Activated naive CD4-positive, alpha-beta T cell (primary cell): ENCODE measurements at places on chromosomes 3 and 15.

GRCh38 chr3:77370413-77370812 lies 330.5 kb downstream of the ROBO2 start:
- no peak for DNase-seq

DNA sequence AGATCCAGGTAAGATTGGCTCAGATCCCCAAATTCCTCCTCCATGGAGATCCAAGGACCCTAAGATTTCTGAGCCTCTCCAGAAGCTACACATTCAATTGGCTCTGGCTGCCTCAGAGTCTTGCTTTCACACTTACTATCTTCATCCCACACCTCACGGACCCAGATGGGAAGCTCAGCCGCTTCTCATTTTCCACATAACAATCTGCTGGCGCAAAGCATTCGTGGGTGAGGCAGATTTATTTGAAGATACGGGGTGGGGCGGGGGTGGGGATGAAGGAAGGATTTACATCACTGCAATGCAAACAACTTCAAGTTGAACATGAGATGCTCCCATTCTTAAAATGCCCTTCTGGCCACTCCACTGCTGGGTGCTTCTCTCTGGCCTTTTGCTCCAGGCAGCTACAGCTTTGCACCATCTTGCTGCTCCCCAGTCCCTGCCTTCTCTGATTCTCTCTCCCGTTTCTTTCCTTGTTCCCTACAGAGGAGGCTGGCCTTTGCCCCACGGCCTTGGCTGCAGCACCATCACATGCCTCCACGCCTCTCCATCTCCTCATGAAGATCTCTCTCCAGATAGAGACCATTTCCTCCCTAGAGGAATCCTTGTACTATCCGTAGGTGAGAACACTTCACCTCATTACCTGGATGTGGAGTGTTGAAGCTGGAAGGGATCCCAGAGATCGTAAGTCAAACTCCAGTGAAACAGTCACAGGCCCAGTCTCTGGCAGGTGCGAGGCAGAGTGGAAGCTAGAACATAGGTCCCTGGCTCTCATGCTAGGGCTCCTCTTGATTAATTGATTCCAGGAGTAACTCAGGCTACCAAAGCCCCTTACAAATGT lies 175.9 kb downstream of the RPLP1 start:
- no peak for DNase-seq

GRCh38 chr3:115616461-115616860 lies 6.8 kb upstream of the GAP43 start:
- DNase-seq = no peak

- DNase-seq = no peak
Measured at GRCh38 chr3:122392868-122393844, 9.2 kb downstream of the FAM162A start.

DNA sequence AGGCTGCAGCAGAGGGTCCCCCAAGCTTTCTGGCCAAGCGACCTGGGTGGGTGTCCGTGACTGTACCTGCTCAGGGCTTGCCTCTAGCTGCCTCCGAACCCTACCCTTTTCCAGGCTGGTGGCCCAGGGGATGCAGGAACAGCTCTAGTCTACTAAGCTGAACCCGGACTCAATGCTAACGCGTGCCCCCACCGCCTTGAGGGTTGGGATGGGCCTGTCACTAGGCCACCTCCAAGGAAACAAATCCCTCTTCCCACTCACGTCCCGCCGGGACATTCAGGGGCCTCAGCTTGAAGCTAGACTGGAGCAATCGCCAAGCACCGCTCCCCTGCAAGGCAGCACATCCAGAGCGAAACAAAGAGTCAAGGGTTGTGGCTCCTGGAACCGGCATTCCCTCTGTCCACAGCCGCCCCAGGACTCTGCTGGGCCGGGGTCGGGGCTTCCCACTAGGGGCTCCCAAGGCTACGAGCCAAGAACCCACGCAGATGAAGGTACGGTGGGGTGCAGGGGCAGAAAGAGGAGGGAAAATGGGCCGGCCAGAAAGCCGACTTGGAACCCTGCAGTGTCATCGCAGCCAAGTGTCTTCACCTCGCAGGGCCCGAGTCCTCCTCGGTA lies 2.9 kb downstream of the FBXL22 start:
- no peak for DNase-seq

GRCh38 chr3:119291062-119291700 lies 3.0 kb upstream of the ARHGAP31 start:
- no peak for DNase-seq

DNA sequence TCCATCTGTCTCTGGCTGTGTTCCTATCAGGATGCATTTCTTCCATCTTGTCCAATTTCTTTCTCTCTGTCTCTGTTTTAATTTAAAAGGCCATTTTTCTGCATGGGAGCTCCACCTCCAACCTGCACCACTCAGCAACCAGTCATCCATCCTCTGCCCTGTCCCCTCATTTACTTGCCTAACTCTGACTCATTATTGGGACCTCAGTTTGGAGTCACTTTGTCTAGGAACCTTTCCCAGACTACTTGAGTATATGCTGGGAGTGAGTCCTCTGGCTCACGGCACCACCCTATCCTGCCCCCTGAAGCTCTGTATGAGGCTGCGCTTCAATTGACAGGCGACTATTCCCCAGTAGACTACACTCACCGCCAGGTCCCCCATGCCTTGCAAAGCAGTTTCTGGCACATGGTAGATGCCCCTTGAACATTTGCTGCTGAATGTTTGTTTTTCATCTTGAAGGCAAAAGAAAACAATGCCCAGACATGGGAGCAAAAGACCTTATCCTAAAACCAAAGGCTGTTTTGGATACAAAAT lies 513.3 kb upstream of the CFAP20DC start:
- no peak for DNase-seq

- no peak for DNase-seq
Measured at GRCh38 chr3:186461141-186461540, 83.0 kb downstream of the CRYGS start.

GRCh38 chr3:188950832-188951489 lies 220.8 kb upstream of the TPRG1 start:
- no peak for DNase-seq

DNA sequence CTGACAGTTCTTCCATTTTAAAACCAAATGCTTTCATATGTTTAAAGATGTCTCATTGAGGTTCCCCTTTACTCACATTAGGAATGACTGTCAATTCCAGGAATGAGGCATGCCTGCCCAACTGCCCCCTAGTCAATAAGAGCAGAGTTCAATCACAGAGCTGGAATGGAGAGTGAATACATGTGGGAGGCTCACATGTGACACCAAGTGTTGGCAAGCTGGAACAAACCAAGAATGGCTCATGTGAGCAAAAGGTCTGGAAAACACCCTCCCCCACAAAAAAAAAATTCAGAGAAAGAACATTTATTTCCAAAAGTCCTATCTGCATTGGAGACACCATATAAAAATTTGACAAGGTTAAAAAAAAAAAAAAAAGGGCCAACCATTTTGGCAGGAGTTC lies 3.7 kb downstream of the PBRM1 start:
- DNase-seq = no peak

DNA sequence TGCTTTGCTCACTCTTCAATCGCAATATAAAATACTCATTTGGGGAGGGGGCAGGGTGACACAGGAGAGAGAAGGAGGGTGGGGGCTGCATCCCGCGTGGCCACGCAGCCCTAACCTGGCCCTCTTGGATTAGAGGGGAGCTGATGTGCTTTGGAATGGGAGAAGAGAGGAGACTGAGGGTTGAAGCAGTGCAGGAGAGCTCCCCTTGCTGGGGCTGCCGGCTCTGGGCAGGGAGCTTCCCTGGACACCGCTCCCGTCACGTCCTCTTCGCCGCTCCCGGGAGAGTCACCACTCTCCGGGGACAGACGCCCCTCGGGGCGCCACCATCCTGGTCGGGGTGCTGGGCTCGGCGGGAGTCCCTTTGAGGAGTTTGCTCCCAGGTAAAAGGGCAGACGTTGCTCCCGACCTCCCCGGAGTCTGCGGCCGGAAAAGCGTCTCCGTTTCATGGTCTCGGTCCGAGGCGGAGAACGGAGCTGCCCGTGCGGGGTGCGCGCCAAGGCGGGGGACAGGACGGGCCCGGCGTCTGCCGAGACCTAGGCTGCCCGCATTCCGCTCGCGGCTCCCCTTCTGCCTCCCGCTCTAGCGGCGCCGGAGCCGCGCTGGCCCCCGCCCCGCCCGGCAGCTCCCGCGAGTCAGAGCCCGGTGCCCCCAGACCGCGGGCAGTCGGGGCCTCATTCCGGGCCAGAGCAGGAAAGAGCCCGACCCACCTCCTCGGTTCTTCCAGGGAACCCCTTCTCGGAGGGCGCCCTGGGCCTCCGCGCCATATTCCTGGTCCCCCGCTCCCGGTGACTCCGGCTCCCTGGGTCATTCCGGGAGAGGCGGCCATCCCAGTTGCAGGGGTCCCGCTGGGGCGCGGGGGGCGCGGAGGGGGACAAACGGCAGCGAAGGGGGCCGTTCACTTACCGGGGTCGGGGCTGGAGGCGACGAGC lies 603 bp downstream of the SLC7A14 start:
- no peak for DNase-seq

DNA sequence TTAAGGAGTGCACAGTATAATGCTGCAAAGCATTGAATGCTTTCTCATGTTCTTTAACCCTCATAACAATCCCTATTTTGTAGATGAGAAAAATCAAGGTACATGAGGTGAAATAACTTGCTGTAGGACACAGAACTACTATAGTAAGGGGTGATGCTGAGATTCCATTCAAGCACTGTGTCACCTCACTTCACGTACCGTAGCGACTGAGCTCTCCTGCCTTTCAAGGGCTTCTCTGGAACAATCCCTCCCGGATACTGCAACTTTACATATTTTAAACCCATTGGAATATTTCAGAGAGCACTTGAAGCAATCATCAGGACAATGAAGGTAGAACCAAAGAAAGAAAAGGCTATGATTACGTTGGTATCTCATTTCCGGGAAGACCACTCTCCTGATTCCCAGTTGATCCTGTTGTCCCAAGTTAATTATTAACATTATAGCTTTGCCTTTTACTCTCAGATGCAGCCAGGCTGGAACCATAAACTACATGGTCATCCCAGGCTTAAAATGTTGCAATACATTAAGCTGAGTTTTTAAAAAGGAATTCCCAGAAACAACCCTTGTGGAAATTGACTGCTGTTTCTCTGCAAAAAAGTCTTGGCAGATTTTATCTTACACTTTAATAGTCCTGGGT lies 252.2 kb upstream of the IGF1R start:
- no peak for DNase-seq

- no peak for DNase-seq
Measured at GRCh38 chr3:9142362-9142761, 107.1 kb downstream of the SRGAP3 start.

- DNase-seq = no peak
Measured at GRCh38 chr3:184727357-184728009, 15.6 kb upstream of the MAGEF1 start.

- no peak for DNase-seq
Measured at GRCh38 chr15:64883100-64883581, 28.6 kb upstream of the ANKDD1A start.

- no peak for DNase-seq
Measured at GRCh38 chr3:24502690-24503089, 8.0 kb upstream of the THRB start.

GRCh38 chr15:79086814-79087213 lies 3.8 kb downstream of the RASGRF1 start:
- DNase-seq = no peak

DNA sequence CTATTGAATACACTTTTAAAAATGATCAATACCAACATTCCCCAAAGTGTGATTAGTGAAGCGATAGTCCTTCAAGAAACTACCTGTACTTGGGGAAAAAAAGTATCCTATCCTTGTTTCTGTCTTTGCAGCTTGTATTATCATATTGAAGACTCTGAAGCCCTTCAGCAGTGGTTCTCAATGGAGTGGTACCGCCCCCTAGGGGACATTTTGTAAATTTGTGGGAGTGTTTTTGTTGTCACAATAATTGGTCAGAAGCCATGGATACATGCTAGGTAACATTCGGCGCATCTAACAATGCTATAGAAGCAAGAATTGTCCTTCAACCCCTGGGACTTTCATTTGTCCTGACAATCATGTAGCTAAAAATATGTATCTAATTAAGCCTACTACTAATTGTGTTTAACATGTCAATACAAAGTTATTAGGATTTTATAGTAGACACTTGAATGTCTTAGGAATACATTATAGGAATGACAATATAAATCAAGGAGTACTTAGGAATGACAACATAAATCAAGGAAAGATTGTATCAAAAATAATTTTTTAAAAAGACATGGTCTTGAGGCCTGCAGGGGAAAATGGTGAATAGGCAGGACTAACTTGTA lies 53.7 kb downstream of the NMD3 start:
- no peak for DNase-seq

DNA sequence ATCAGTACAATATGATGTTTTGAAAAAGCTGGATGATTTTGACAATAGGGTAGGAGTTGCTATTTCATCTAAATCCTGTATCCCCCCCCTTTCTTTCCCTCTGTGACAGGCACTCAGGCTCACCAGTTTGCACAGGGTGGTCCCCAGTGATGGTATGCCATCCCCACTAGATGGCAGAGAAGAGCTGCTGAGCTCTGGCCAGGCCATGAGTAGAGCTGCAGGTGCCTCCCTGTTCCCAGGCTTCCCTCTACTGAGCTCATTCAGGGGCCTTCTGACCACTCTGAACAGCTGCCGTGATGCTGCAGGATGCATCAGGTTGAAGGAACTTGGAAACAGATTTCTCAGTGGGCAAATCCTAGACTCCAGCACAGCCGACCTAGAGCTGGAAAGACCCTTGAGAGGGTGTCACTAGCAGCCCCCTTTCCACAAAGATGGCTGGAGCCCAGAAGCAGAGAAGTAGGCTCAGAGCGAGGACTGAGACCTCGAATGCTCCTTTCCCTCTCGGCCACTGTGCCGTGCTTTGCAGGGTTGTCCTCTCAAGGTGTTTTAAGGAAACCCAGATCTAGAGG lies 45.1 kb downstream of the EFCAB12 start:
- peak; percentile 7 for DNase-seq

DNA sequence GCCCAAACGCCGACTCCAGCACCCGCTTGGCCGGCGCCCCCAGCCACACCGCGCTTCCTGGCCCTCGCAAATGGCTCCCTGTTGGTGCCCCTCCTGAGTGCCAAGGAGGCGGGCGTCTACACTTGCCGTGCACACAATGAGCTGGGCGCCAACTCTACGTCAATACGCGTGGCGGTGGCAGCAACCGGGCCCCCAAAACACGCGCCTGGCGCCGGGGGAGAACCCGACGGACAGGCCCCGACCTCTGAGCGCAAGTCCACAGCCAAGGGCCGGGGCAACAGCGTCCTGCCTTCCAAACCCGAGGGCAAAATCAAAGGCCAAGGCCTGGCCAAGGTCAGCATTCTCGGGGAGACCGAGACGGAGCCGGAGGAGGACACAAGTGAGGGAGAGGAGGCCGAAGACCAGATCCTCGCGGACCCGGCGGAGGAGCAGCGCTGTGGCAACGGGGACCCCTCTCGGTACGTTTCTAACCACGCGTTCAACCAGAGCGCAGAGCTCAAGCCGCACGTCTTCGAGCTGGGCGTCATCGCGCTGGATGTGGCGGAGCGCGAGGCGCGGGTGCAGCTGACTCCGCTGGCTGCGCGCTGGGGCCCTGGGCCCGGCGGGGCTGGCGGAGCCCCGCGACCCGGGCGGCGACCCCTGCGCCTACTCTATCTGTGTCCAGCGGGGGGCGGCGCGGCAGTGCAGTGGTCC lies 3.5 kb downstream of the ISLR2 start:
- no peak for DNase-seq

- DNase-seq = no peak
Measured at GRCh38 chr15:64695561-64695992, 79.8 kb downstream of the RBPMS2 start.

- DNase-seq = no peak
Measured at GRCh38 chr3:172216911-172217310, 177.5 kb downstream of the FNDC3B start.

- DNase-seq = no peak
Measured at GRCh38 chr3:187265461-187265955, 26.0 kb downstream of the MASP1 start.
